Activated CD4-positive, alpha-beta memory T cell treated with anti-CD3 and anti-CD28 coated beads, Interleukin-2, amount 10 ng/mL, durations not matched to agents 7 days and 5 days (primary cell): ENCODE measurements at places on chromosomes 2 and 18.

- peaks cover 8% of the 10 kb centered on the region for H3K27me3 ChIP-seq
- H3K4me1 ChIP-seq: no peaks in the 10 kb centered on the region
- DNase-seq: no peak
- H3K36me3 ChIP-seq: no peaks in the 10 kb centered on the region
Observed at GRCh38 chr2:114010001-114010400, 120.1 kb downstream of the ACTR3 start.

- H3K4me3 ChIP-seq: peak overlapping the region; percentile 69
- no peaks in the 10 kb centered on the region for H3K27me3 ChIP-seq
Observed at GRCh38 chr18:24019641-24020331, 5.2 kb downstream of the TTC39C start.

- DNase-seq: no peak
- H3K4me3 ChIP-seq: no peak overlapping the region
- H3K27me3 ChIP-seq: peaks cover 14% of the 10 kb centered on the region
Observed at GRCh38 chr18:69411199-69411598, 10.5 kb downstream of the DOK6 start.

GRCh38 chr18:44849361-44849760 is 168.7 kb downstream of the SETBP1 start:
- no peaks in the 10 kb centered on the region for H3K36me3 ChIP-seq
- DNase-seq: no peak
- H3K4me1 ChIP-seq: no peaks in the 10 kb centered on the region
- no peak overlapping the region for H3K4me3 ChIP-seq

DNA sequence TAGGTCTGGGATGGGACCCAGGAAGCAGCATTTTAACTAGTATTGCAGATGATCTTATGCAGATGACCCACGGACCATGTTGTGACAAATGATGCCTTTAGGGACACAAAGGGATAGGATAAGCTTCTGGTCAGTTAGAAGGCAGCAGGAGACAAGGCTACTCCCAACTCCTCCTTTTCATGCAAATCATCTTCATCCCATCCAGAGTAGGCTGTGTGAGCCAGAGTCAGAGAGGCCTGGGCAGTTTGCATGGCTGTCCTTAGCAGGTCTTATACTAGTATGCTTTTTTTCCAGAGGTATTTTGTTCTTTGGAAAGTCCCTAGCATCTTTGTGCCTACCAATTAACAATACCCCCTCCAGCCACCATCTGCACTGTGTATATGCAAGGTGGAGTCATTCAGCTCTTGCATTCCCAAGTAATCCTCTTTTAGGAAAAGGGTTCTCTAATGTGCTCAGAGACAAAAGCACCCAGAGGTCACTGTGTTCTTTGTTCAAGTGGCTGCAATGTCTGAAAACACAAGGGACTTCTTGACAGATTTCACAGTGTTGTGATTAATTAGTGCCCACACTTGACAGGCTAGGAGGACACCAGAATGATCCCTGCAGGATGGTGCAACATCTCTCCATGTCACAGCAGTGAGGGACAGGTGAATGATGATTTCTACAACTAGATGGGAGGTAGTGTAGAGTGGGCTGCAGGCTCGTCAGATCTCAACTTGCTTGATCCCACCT is 225.8 kb downstream of the NCKAP5 start:
- DNase-seq: no peak
- H3K27me3 ChIP-seq: no peaks in the 10 kb centered on the region
- no peak overlapping the region for H3K27ac ChIP-seq
- no peaks in the 10 kb centered on the region for H3K4me1 ChIP-seq
- no peak overlapping the region for H3K4me3 ChIP-seq
- no peaks in the 10 kb centered on the region for H3K36me3 ChIP-seq

- H3K27me3 ChIP-seq: peaks cover 2% of the 10 kb centered on the region
- no peak for DNase-seq
- no peak overlapping the region for H3K4me3 ChIP-seq
- no peaks in the 10 kb centered on the region for H3K36me3 ChIP-seq
Observed at GRCh38 chr2:221034973-221035372, 537.1 kb downstream of the EPHA4 start.

- H3K4me1 ChIP-seq: peaks cover 21% of the 10 kb centered on the region
- H3K4me3 ChIP-seq: no peak overlapping the region
- DNase-seq: no peak
- peaks cover 4% of the 10 kb centered on the region for H3K27me3 ChIP-seq
- H3K36me3 ChIP-seq: no peaks in the 10 kb centered on the region
Observed at GRCh38 chr2:200786423-200786822, 25.3 kb upstream of the BZW1 start.

- H3K4me1 ChIP-seq: peaks cover 51% of the 10 kb centered on the region
- H3K36me3 ChIP-seq: peaks cover 22% of the 10 kb centered on the region
- DNase-seq: no peak
- H3K27ac ChIP-seq: peak overlapping the region; percentile 75
Observed at GRCh38 chr18:58669731-58670378, 1.4 kb upstream of the MALT1 start.

- H3K4me3 ChIP-seq: no peak overlapping the region
- no peak overlapping the region for H3K27ac ChIP-seq
- H3K36me3 ChIP-seq: no peaks in the 10 kb centered on the region
- H3K4me1 ChIP-seq: no peaks in the 10 kb centered on the region
- DNase-seq: no peak
Observed at GRCh38 chr2:214217136-214217535, 193.7 kb upstream of the VWC2L start.

- no peak overlapping the region for H3K4me3 ChIP-seq
- H3K36me3 ChIP-seq: no peaks in the 10 kb centered on the region
- no peak overlapping the region for H3K27ac ChIP-seq
- H3K4me1 ChIP-seq: no peaks in the 10 kb centered on the region
- H3K27me3 ChIP-seq: no peaks in the 10 kb centered on the region
Observed at GRCh38 chr18:25873833-25874232, 216.6 kb downstream of the SS18 start.

DNA sequence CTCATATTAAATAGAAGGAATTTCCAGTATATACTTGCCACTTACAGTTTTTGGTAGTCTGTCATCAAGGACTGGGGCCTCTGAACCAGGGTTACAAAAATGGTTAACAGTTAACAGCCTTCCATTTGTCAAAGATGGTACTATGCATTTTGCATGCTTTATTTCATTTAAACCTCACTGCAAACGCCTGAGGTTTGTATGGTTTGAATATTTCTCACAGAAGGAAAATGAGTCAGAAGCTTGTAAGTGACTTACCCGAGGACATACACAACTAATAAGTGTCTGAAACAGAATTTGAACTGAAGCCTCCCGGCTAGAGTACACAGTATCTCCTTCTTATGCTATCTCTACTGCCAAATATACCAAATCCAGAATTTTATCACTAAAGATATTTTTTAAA is 1593.5 kb upstream of the ACVR2A start:
- no peak overlapping the region for H3K27ac ChIP-seq
- H3K36me3 ChIP-seq: no peaks in the 10 kb centered on the region
- no peaks in the 10 kb centered on the region for H3K27me3 ChIP-seq
- no peak for DNase-seq
- H3K4me1 ChIP-seq: no peaks in the 10 kb centered on the region

DNA sequence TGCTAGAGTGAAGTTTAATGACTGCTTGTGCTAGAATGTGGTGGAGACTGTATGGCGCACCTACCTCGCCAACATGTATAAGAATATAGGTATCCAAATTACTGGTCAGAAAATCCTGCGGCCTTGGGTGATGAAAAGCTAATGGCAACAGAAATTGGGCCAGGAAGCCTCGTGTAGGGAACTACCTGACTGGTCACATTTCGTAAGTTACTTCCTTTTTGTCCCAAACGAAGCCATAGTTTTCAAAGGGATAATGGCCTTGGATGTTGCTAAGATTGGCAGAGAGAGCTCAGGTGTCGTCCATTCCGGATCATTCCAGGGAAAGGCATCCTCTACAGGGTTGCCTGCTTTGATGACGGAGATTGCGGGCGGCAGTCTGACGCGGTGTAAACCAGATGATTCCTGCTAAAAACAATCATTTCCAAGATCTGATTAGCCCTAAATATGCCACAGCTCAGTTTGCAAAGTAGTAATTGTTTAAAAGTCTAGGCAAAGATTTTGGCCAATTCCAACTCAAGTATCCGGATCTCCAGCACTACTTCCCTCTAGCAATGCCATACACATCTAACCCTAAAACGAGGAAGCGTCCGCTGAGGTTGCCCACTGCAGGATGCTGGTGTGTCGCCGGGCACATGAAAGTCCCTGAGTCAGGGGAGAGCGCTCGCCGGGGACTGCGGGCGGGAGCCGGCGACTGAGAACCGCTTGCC is 708 bp upstream of the MALT1 start:
- H3K4me1 ChIP-seq: peaks cover 55% of the 10 kb centered on the region
- peaks cover 22% of the 10 kb centered on the region for H3K36me3 ChIP-seq
- peak overlapping the region; percentile 75 for H3K27ac ChIP-seq
- H3K27me3 ChIP-seq: peaks cover 2% of the 10 kb centered on the region

DNA sequence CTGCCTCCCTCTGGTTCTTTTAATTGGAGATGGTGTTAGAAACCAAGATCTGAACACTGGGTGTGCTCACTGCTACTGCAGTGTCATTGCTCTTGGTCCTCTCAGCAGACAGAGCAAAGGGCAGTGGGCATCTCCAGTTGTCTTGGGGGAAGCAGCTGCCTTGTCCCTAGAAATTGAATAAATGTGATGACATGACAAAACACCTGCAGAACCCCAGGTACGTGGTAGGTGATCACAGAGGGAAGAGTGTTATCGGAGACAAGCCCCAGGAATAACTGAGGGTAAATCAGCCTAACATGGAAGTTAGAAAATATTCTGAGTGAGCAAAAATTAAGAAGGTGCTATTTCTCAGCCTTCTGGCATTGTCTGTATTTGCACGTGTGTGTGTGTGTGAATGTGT is 311.9 kb upstream of the HDAC4 start:
- no peak overlapping the region for H3K27ac ChIP-seq
- H3K4me1 ChIP-seq: no peaks in the 10 kb centered on the region
- H3K27me3 ChIP-seq: peaks cover 22% of the 10 kb centered on the region
- H3K4me3 ChIP-seq: no peak overlapping the region
- DNase-seq: no peak
- no peaks in the 10 kb centered on the region for H3K36me3 ChIP-seq

DNA sequence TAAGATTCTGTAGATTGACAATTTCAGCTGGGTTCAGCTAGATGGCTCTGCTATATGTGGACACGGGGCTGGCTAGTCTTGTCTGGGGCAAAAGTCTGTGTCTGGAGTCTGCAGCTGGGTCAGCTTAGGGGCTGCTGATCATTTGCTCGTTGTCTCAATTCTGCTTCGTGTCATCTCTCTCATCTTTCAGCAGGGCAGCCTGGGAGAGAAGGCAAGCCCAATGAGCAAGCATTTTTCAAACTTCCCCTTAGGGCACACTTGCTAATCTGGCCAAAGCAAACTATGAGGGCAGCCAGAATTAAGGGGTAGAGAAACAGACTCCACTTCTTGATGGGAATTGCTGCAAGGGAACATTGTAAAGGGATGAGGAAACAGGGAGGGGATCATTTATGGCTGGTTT is 462.6 kb downstream of the SLC4A3 start:
- no peak overlapping the region for H3K27ac ChIP-seq
- no peaks in the 10 kb centered on the region for H3K36me3 ChIP-seq
- no peaks in the 10 kb centered on the region for H3K27me3 ChIP-seq
- no peak overlapping the region for H3K4me3 ChIP-seq

- H3K4me3 ChIP-seq: no peak overlapping the region
- peaks cover 3% of the 10 kb centered on the region for H3K4me1 ChIP-seq
- no peak for DNase-seq
- peaks cover 1% of the 10 kb centered on the region for H3K27me3 ChIP-seq
Observed at GRCh38 chr18:41870191-41870590, 84.8 kb upstream of the PIK3C3 start.

GRCh38 chr2:63189026-63189425 is 138.4 kb downstream of the OTX1 start:
- H3K4me1 ChIP-seq: no peaks in the 10 kb centered on the region
- no peaks in the 10 kb centered on the region for H3K27me3 ChIP-seq
- DNase-seq: no peak
- no peaks in the 10 kb centered on the region for H3K36me3 ChIP-seq

DNA sequence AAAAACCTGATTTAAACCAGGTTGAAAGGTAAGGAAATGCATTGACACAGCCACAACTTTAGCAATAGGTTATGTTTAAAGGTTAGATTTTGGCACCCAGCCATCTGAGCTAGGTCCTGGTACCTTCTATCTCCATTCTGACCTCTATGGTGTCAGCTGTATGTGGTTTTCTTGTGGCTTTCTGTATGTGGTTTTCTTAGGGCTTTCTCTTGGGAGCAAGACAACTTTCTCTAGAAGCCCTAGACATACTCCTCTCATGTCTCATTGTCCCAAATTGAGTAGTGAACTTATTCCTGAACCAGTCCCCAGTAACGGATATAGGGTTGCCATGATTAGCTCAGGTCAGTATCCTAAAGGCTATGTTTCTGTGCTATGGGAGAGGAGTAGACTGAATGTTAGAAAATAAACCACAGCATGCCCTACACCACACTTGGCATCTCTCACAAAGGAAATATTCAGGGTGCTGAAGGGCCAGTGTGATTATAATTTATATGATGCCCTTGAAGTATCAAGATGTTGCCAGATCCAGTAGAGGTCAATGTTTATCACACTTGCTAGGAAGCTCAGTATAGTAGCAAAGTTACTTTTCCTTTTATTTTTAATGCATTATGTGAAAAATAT is 176.1 kb downstream of the CAPN13 start:
- no peak overlapping the region for H3K27ac ChIP-seq
- DNase-seq: no peak
- H3K27me3 ChIP-seq: no peaks in the 10 kb centered on the region
- H3K36me3 ChIP-seq: no peaks in the 10 kb centered on the region
- H3K4me3 ChIP-seq: no peak overlapping the region
- peaks cover 2% of the 10 kb centered on the region for H3K4me1 ChIP-seq

DNA sequence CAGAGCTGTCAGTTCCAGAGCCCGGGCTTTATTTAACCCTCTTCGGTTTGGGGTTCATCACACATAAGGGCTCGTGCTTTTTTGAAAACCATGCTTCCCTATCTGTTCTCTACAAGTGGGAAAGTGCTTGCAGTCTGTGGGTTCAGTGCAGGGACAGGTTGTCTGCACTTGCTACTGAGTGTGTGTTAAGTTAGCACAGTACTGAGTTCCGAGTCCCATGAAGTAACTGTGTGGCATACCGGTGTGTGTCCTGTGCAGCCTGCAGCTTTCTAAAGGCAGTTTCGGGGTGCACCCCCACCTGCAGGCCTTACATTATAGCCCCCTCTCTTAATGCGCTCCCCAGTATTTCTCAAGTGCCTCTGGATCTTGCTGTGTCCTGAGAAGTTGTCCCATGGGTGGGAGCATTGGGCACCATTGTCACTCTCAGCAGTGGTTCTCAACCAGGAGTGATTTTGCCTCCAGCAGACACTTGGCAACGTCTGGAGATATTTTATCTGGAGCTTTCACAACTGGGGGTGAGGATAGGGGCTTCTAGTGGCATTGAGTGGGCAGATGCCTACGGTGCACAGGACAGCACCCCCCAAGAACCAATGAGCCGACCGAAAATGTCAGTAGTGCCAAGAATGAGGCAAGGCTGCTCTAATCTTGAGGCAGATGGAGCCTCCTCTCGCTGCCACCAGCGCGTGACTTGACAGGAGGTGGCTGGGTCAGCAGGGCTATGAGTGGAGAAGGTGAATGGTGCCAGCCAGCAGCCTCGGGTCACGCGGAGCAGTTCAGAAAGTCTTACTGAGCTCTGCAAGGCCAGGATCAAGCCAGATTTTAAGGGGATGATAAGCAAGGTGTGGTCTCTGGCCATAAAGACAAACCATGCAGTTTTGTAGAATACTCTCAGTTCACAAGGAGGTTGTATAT is 152.2 kb downstream of the SMAD7 start:
- H3K27me3 ChIP-seq: peaks cover 5% of the 10 kb centered on the region
- no peak overlapping the region for H3K4me3 ChIP-seq
- no peak for DNase-seq
- H3K4me1 ChIP-seq: peaks cover 25% of the 10 kb centered on the region
- no peaks in the 10 kb centered on the region for H3K36me3 ChIP-seq
